NCI-H748 treated with DMSO at 0.1 percent for 48 hours (cell line): ENCODE measurements at places on chromosomes 1 and 21.

GRCh38 chr21:44547656-44548331 is 3.5 kb downstream of the KRTAP10-2 start:
- DNase-seq = no peak

GRCh38 chr1:178637841-178638240 is 87.2 kb upstream of the RALGPS2 start:
- DNase-seq = no peak

- DNase-seq = no peak
These were observed 125.3 kb upstream of the HMGB4 start for GRCh38 chr1:33738536-33738935.

DNA sequence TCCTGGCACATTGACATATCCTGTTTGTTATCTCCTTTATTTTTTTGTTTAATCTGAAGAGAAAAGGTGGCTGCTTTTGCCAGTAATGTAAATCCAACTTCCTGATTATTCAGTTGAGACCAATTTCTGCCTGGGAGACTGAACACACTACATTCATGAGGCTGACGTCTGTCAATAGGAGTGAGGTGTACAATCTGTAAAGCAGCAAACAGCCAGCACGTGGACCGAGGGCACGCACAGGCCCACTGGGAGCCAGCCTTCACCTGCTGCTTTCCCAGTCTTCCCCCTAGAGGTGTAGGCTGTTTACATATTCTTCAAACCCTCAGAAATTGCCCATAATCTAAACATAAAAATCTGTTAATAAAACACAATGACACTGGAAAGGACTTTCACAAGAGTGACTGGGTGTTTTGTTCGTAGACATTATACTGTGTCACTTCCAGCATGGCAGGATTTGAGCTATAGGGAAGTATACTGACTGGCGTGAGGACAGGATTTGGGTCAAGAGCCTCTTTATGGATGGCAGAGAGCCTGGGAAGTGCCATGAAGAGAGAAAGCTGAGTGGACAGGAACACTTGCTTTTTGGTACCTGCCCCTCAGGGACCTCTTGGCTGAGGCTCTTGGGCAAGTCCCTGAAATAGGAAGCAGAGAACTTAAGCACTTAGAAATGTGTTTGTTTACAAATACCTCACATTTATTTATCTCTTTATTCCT is 552.9 kb upstream of the CAMK1G start:
- peak; percentile 25 for DNase-seq

GRCh38 chr1:10681296-10682107 is 114.9 kb downstream of the CASZ1 start:
- DNase-seq = no peak

DNA sequence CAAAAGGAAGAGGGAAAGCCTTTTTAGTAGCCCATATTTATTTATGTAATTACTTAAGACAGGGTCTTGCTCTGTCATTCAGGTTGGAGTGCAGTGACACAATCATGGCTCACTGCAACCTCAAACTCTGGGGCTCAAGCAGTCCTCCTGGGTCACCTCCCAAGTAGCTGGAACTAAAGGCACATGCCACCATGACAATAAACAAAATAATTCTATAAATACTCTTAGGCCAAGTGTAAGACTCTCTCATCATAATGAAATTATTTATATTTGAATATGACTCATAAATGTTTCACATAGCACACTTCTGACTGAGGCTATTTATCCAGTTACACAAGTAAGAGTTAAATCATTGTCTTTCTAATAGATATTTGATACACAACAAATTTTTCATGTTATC is 314.7 kb downstream of the AMY1C start:
- no peak for DNase-seq

GRCh38 chr1:108107658-108108057 is 92.5 kb downstream of the SLC25A24 start:
- no peak for DNase-seq
